Activated naive CD4-positive, alpha-beta T cell treated with anti-CD3 and anti-CD28 coated beads, Interleukin-2, amount 50 U/mL, for 16 hours (primary cell): ENCODE measurements at places on chromosomes 2 and 18.

- DNase-seq = no peak
These were observed 94.3 kb downstream of the RNF144A start for GRCh38 chr2:7011356-7012083.

GRCh38 chr2:71757351-71757750 is 304.0 kb downstream of the DYSF start:
- DNase-seq = no peak

- DNase-seq = peak; percentile 26
These were observed 65.8 kb downstream of the SUMO1 start for GRCh38 chr2:202172439-202173211.

DNA sequence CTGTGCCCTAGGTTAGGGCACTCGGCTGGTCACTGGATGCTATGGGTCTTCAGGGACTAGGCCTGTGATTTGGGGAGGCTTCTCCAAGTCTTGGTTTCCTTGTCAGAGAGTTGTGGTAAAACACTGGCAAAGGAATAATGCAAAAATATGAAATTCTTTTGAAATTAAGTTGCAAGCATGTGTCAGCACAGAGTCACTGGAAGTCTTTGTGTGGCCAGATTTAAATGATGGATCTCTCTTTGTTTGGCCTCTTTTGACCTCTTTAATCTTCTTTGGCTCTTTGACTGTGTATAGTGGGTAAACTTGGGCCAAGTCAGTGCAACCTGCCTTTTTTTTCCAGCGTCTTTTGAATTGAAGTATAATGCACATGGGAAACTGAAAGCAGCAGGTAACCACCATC is 12.1 kb downstream of the HK2 start:
- DNase-seq = no peak

GRCh38 chr2:190649035-190649797 is at the start of gene NAB1:
Gene NAB1 (plus strand): TSS chr2:190649083. CDS start chr2:190659177, 10,094 bp downstream.
- peak; percentile 66 for DNase-seq
